CD4-positive, alpha-beta T cell treated with Interleukin-21 for 1 hour (primary cell): ENCODE measurements at places on chromosomes 2 and 18.

DNA sequence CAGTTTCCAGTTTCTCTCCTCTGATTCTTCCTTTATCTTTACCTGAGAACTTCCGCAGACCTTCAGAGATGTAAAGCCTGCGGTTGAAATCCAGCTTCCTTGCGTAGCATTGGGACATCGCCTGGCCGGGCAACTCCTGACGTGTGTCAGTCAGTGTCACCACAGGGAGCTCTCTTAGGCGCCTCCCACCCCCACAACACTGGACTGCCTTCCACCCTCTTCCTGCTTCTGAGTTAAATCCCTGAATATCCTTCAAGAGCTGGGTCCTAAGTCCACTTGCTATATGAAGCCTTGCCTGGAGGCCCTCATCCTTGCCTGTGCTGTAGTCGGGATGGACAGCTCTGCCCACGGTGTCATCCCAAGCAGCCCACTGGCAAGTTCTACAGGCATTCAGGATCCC lies 179.4 kb downstream of the SEPTIN10 start:
- DNase-seq = no peak

DNA sequence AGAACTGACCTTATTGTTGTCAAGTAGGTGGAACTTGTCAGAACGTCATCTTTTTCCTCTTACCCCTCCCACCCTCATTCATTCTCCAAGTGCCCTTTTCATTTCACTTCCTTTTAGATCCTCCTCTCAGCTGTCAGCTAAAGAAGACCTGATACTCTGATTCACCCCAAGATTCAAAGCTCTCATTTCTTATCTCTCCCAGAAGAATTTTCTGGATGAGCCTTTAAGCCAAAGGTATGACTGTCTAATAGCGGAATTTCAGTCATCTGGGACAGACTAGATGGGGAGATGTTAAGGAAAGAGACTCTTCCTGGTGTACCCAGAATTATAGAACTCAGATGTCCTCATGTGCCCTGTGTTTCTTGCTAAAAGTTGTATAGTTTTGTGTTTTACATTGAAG lies 53.9 kb downstream of the TCF7L1 start:
- DNase-seq = no peak

DNA sequence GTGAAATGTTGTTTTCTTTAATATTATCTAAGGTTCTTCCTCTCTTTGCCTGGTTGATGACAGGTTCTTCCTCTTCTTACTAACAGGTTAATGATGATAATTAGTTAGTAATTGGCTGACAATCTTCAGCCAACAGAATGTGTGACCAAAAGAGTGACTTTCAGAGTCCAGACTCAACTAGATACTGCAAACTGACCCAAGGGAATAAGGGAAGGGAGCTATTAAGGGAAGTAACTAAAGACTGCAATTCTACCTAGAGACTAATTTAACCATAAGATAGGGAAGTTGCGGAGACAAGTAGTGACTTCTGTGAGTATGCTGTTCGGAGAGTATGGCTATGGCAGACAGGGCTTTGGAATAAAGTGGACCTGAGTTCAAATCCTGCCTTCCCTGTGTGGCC lies 127.3 kb upstream of the TACR1 start:
- no peak for DNase-seq

DNA sequence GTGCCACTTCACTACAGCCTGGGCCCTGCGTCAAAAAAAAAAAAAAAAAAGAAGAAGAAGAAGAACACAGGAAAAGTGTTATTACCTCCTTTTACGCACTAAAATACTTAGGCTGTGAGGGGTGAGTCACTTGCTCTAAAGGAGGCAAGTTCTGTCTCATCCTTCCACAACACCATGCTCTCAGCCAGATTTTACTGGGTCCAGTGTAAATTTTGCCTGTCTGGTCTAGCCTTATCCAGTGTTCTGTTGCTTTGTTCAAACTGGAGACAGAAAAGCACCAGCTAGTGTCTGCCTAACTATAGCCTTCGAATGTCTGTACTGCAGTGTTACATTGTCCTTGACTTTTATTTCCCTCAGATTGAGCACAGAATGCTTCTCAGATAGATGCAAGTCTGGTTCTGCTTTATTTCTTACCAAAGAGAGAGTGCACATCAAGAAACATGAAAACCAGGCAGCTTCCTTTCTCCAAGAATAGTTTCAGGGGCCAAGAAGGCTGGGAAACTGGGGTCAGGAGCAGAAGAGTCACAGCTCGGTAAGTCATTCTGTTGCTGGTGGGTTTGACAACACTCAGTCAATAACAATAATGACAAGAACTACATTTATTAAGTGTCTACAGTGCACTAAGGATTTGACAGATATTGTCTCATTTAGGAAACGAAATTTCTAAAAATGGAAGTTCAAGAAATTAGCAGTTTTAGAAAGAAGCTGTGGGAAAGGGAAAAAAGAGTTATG lies 3.1 kb upstream of the MSGN1 start:
- no peak for DNase-seq

DNA sequence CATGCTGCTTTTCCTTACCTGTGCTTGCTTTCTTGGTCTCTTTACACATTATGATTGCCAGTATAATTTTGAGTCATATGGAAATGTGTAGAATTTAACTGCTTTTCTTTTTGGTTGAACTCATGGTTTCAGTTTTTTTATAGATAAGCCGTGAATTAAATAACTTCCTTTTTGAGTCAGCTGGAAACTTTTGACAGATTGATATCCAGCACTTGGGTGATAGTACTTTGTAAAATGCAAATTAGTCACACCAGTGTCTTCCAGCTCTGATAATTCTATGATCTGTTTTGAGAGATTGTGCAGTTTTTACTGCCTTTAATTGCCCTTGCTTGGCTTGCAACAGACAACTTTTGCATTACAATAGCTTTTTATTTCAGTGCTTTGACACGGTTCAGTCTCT lies 86.4 kb downstream of the NCOA1 start:
- DNase-seq = peak; percentile 4

GRCh38 chr2:227461811-227462461 lies 10.0 kb upstream of the AGFG1 start:
- no peak for DNase-seq
